Stimulated activated CD8-positive, alpha-beta memory T cell treated with anti-CD3 and anti-CD28 coated beads, Interleukin-7, amount 100 ng/mL, for 4 hours (primary cell): ENCODE measurements at places on chromosomes 6 and 20.

- no peak for DNase-seq
These were observed 51.3 kb downstream of the ATRN start for GRCh38 chr20:3521852-3522740.

- DNase-seq, result no peak
These were observed 41.6 kb upstream of the FRMD1 start for GRCh38 chr6:168120390-168121302.

GRCh38 chr6:16730738-16731477, 30.4 kb downstream of the ATXN1 start:
- DNase-seq, result no peak

DNA sequence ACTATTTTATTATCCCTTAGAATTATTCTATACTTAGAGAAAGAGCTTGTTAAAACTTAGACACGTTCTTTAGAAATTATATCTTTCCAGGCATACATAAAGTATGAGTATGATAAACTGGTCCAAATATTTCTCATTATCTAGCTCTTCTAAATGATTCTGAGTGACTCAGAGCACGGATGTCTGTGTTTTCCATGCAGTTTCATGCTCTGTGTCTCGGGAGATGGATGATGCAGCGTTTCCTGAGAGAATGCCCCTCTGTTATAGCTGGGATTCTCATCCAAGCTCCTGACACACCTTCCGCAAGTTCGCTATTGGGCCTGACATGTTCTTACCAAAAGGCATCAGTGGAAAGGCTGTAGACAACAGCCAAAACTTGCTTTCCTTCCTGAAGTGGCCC, 19.3 kb downstream of the SIRT5 start:
- DNase-seq, result no peak

- no peak for DNase-seq
These were observed 139.4 kb downstream of the UST start for GRCh38 chr6:148885925-148886845.

DNA sequence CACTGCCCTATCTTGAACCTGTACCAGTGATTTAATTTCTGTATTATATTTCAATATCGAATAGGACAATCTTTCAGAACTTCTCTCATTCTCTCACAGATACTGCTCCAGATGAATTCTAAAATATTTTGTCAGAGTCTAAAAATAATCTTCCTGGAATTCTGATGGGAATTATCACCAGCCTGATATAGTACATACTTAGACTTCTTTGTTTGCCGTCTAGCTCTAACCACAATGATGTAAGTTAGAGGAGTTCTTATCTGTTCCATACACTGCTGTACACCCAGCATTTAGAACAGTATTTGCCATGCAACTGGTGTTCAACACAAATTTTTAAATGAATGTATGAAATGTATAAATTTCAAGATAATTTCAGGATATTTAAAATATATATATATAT, 1.3 kb upstream of the HUS1B start:
- DNase-seq, result no peak

GRCh38 chr6:122530440-122531046, 58.9 kb upstream of the SERINC1 start:
- DNase-seq, result no peak

DNA sequence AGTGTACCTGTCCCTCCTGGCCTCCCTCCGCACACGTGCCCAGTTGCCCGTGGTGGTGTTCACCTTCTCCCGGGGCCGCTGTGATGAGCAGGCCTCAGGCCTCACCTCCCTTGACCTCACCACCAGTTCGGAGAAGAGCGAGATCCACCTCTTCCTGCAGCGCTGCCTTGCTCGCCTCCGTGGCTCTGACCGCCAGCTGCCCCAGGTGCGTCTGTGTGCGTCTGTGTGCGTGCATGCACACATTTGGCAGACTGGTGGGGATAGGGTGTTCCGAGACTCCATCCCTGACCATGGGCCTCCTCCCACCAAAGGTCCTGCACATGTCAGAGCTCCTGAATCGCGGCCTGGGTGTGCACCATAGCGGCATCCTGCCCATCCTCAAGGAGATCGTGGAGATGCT, 4.9 kb downstream of the SKIC2 start:
- DNase-seq, result no peak
